ENCODE measurements at places on chromosomes 2 and 18.

DNA sequence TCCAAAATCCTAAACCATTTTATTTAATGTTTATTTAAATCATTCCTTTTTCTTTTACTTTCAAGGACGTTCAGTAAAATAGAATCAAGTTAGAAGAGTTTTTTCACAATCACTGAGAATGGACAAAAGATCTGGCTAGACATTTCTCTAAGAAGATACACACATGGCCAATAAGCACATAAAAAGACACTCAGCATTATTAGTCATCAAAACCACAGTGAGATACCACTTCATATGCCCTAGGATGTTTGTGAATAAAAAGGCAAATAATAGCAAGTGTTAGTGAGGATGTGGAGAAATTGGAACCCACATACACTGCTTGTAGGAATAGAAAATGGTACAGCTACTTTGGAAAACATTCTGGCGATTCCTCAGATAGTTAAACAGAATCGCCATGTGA is 76.1 kb downstream of the RHBDD1 start:
- no peak for DNase-seq

DNA sequence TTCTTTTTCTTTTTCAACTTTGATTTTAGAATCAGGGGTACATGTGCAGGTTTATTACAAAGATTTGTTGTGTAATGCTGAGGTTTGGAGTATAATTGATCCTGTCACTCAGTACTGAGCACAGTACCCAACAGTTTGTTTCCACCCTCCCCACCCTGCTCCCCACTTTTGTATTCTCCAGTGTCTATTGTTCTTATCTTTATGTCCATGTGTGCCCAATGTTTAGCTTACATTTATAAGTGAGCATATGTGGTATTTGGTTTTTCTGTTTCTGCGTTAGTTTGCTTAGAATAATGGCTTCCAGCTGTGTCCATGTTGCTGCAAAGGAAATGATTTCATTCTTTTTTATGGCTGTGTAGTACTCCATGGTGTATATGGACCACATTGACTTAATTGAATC is 43.1 kb downstream of the RDH14 start:
- DNase-seq = no peak

GRCh38 chr2:56889738-56890137 is 705.9 kb downstream of the CCDC85A start:
- DNase-seq = no peak

DNA sequence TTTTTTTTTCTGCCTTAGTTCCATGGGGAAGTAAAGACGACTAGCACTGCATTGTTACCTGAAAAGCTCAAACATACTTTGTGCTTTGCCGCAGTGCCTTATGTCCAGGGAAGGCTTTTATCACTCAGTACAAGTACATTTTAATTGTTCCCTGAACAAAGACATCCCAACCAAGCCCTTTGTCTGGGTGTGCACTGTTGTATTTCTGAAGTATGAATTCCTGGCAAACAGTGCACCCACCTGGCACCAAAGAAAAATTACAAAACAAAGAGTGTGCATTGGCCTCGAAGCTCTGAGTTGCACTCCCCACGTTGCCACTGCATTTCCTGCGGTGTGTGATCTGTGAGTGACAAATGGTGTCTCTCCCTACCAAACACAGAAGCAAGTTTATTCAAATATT is 858.5 kb upstream of the PIK3C3 start:
- DNase-seq = no peak

DNA sequence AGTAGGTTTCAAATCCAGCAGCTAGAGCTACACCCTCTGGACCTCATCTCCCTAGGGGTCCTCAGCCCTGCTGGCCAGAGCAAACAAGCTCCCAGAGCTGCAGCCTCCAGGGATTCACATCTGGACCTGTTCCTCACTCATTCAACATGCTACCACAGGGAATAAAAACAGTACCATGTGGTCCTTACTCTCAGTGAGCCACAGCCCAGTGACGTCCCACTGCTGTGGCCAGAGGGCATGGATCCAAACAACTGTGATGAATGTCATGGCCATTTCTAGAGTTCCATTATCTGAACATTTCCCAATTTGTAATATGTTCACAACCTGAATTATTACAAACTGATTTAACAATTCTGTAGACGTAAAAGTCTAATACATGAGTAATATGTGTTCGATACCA is 177.9 kb downstream of the TRABD2A start:
- no peak for DNase-seq

- DNase-seq = no peak
These were observed 310.2 kb upstream of the NRP2 start for GRCh38 chr2:205372141-205372540.

GRCh38 chr2:170824526-170825015 is 7.9 kb downstream of the GAD1 start:
- DNase-seq = no peak

- no peak for DNase-seq
These were observed 156.1 kb downstream of the TPGS2 start for GRCh38 chr18:36672437-36673344.

GRCh38 chr2:1701556-1702185 is 42.6 kb downstream of the PXDN start:
- no peak for DNase-seq

- DNase-seq = no peak
These were observed 425.8 kb upstream of the KCNH7 start for GRCh38 chr2:163264341-163264740.

DNA sequence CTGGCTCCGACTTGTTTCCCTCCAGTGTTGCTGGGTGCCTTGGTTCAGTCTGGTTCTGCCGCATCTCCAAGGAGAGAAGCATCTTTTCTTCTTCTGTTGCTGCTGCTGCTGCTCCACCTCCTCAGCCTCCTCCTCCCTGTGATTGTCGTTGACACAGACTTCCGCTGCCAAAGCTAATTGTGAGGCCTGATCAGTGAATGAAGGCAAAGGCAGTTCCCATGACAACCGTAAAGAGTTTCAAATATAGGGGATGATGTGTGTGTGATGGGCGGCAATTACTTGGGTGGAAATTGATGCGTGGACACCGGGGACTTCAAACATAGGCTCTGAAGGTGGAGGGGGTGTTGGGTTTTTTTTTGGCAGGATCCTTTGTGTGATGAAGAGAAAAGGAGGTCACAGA is 13.7 kb downstream of the TET3 start:
- peak; percentile 69 for DNase-seq

DNA sequence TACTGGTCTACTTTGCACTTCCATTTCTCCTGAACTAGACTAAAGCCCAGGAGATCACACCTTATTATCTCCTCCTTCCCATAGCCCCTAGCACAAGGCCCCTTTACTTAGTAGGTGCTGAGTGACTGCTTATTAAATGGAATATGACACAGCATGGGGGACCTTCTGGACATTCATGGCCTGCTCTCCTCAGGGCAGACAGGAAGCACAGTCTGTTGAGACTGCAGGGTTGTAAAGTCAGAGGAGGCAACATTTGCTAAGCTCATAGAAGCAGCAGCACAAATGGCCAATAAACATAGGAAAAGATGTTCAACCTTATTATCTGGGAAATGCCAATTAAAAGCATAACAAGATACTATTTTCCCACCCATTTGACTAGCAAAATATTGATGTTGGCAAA is 75.3 kb downstream of the DNMT3A start:
- DNase-seq = no peak

GRCh38 chr18:23320709-23321236 is 132.3 kb upstream of the RIOK3 start:
- DNase-seq = no peak

GRCh38 chr2:235493775-235494715 is at the start of gene AGAP1:
AGAP1 (plus strand) TSS chr2:235494043.
- DNase-seq = peak; percentile 87

- DNase-seq = no peak
These were observed 319.1 kb downstream of the AGPS start for GRCh38 chr2:177711483-177712265.

- DNase-seq = no peak
These were observed 1.4 kb downstream of the RBKS start for GRCh38 chr2:27888790-27889189.

GRCh38 chr2:127609031-127609751 is 36.8 kb upstream of the GPR17 start:
- no peak for DNase-seq

DNA sequence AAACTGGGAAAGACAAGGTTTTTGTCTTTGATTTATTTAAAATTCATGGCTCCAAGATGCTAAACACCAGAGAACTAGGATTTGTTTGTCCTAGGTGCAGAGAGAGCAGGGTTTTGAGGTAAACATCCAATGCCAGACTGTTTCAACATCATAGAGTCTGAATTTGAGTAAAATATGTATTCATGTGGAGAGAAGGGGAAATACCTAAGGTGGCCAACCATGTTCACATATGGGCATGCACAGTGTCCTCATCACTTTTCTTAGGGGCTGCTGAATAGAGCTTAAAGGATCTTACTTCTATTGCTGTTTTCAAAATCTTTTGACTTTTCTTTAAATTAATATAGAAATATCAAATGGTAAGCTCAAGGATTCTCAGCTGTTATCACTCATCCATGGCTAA is 287.0 kb upstream of the CCDC68 start:
- no peak for DNase-seq

DNA sequence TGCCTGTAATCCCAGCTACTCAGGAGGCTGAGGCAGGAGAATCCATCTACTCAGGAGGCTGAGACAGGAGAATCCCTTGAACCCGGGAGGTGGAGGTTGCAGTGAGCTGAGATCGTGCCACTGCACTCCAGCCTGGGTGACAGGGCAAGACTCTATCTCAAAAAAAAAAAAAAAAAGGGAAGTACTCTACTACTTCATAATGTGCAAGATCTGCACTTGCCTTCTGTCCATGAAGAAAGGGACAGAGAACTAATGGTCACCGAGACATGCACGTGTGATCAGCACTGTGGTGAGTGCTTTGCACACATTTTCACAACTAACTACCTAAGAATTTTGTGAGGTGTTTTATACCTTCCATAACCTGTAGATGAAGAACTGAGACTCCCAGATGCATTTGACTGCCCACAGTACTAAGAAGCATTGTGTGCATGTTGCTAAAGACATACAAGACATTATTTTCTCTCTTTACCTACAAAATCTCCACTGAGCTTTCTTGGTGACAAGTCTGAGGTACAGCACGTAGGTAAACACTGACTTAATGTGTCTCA is 784.8 kb upstream of the ID2 start:
- no peak for DNase-seq

GRCh38 chr2:187379869-187380268 is 68.2 kb downstream of the CALCRL start:
- DNase-seq = no peak

GRCh38 chr2:3034856-3035255 is 342.8 kb downstream of the EIPR1 start:
- DNase-seq = no peak

DNA sequence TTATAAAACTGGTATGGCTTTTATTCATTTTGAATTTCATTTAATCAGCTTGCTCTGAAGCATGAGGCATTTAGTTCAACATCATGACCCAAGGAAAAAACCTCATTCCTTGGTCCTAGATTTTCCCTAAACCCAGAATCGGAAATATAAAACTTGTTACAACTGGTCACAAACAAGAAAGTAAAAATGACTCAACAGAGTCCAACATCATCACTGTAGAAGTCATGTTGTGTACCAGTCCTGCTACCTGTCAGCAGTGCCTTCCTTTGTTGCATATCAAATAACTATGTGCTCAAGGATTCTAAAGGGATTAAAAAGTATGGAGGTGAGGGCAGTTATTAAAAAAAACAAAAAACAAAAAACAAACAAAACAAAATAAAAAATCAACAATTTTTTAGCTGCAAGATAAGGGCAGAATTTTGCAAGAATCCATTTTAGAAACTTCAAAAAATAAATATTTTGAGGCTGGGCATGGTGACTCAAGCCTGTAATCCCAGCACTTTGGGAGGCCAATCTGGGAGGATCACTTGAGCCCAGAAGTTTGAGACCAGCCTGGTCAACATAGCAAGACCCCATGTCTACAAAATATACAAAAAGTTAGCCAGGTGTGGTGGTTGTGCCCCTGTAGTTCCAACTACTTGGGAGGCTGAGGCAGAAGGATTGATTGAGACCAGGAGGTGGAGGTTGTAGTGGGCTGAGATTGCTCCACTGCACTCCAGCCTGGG is 18.4 kb downstream of the NCKAP1 start:
- no peak for DNase-seq

GRCh38 chr2:44996356-44996755 is 12.9 kb downstream of the SIX2 start:
- DNase-seq = no peak

- no peak for DNase-seq
These were observed 214.2 kb downstream of the TNS1 start for GRCh38 chr2:217788669-217789002.

DNA sequence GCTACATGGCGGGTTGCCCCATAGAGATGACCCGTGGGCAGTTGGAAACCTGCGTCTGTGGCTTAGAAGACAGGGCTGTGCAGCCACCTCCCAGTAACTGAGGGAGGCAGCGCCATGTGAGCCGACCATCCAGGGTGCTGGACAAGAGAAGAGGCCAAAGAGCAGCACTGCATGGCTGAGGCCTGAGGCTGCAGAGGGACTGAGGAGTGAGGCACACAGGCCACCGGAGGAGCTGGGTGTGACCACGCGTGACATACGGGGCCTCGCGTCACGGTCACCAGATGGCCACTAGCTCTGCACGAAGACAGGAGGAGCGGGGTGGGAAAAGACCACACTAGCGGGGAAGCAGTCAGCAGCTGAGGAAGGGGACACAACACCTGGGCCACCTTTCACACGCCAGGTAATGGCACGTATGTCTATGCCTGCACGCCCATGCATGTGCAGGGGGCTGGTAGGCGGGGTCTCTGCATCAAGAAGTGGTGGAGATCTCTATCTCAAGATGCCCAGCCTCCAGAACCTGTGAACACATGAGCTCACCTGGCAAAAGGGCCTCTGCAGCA is 61.4 kb downstream of the NDUFA10 start:
- no peak for DNase-seq

GRCh38 chr2:5227062-5227699 is 465.0 kb upstream of the SOX11 start:
- DNase-seq = no peak

- no peak for DNase-seq
These were observed 10.8 kb downstream of the GGCX start for GRCh38 chr2:85550486-85550885.

DNA sequence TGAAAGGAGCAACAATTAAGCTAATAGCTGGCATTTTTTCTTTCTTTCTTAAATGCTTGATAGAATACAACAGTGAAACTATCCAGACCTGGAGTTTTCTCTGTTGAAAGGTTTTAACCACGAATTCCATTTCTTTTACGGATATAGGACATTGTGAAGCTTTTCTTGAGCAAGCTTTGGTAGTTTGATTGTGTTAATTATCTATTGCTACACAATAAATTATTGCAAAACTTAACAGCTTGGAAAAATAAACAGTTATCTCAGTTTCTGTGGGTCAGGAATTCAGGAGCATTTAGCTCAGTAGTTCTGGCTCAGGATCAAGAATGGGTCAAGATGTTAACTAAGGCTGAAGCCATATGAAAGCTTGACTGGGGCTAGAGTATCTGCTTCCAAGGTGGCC is 11.7 kb downstream of the PHOSPHO2 start:
- DNase-seq = no peak

Measured in occipital lobe (tissue), 3 donors.